ENCODE measurements at places on chromosomes 5 and 9.
A peak's percentile ranks its signal among the peaks of the same experiment; 100 is the strongest.

- peak; percentile 68 for DNase-seq
Measured at GRCh38 chr9:130770679-130771442, 64.2 kb upstream of the ABL1 start.

DNA sequence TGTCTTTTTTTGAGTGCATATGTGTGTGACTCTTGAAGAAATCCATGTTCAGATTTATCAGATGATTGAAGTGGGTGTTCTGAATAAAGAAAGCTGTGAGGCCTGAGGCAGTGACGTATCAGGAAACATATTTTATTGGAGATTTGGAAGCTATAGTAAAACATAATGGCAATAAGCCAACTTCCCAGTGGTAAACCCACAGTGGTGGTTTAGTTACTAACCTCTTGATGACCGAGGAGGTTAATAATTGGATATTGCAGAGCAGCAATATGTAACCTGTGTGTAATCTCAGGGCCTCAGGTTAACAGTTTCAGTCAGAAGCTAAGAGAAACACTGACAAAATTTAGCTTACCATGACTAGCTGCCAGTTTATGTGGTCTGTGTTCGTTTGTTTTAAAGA lies 6.9 kb downstream of the RGMB start:
- peak; percentile 31 for DNase-seq

GRCh38 chr5:75701856-75702255 lies 15.4 kb downstream of the POC5 start:
- no peak for DNase-seq

GRCh38 chr5:148922606-148923005 lies 96.2 kb downstream of the ADRB2 start:
- DNase-seq = no peak

GRCh38 chr5:168275940-168276339 lies 15.5 kb upstream of the WWC1 start:
- no peak for DNase-seq

DNA sequence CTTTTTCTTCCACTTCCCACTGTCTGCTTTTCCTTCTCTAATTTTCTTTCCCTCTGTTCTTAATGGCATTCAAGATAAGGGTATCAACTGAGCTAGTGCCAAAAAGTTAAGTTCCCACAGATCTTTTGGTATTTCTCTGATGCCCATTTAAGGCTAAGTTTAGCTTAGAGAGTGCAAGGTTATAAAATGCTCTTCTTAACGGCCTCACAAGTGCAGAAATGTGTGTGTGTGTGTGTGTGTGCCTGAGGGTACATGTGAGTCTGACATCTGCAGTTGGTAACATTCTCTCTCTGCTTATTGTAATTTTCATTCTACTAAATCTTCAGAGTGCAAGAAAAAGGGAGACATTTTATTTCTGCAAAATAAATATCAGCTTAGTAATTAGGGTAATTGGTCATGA lies 24.2 kb downstream of the FBN2 start:
- DNase-seq = no peak

DNA sequence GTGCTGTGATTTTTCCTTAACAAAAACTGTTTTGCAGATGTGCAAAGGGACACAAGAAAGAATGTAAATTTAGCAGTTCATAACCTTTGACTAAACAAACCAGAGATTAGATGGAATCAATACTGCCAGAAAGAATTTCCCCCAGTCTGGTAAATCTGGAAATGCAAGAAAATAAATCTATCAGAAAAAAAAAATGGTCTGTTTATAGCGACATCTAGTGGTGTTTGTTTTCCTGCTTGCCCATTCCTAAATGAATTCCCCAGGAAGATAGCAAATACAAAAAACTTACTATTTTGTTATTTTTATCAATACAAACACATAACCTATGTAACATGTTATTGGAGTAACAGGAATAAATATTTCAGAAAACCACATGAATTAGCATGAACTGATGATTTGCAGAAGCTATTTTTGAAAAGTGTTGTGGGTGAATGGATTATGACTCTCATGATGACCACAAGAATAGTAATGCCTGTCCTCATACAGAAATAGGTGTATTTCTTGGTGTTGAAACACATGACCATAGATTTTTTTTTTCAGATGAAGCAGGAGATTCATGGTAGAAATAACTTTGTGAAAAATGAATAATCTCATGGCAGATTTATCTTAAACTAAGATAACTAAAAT lies 1703.8 kb downstream of the MAT2B start:
- no peak for DNase-seq

DNA sequence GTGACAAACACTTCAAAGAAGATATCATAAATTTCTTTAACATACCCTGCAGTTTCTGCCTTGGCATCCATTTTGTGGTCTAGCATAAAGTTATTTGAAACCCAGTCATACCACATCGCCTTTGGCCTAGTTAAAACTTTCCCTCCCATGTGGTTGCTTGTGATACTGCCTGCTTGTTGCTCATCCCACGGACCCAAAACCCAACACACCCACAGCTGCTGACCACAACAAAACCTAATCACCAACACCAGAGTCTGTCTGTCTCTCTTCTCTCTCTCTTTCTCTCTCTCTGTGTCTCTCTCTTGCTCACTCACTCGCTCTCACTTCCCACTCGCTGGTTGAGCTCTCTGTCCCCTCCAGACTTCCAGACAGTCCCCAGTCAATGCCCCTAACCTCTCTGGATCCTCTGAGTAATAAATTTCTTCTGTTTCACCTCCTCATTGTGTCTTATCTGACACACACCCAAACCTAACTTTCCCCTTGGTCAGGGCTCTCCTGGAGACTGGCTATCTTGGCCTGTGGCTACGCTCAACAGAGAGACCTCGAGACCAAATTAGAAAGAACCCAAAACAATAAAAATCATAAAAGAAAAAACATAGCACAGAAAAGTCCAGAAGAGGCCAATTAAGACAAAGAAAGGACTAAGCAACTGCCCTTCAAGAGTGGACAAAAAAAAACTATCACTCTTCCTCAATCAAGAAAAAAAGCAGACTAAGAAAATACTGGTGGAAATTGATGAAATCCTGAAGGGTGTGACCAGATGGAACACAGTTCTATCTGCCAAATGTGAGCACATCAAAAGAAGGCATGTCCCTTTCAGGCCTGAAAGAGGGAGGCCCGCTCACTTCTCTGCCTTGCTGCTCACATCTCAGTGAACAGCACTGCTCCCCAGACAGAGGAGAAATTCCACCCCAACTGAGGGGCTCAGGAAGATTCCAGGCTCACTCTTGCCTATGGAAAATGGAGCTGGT lies 41.5 kb downstream of the TTLL11 start:
- DNase-seq = peak; percentile 38

DNA sequence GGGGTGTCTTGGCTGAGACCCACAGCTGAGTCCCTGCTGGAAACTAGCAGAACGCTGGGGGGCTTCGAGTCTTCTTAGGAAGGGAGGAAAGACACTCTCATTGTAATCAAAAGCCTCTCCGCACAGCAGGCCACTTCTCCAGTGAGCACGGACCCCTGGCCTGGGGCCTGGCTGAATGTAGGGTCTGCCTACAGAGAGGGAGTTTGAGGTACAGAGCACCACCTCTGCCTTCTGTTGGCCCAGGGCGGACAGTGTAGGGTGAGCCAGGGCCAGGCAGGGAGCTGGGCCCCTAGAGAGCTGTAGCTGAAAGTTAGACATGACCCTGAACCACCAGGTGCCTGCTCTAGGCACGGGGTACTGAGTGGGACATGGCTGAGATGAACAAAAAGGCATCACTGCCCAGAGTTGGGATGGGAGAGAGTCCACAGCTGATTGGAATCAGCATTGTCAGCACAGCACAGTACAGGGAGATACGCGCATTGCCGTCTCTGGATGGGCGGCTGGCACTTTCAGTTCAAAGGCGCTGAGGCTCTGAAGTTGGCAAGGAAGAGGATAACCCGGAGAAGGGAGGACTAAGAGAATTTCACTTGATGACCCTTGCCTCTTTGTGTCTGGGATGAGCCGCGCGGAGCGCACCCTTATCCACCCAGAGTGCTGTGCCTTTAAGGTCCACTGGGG lies 363 bp upstream of the SLC25A48 start:
- peak; percentile 16 for DNase-seq

DNA sequence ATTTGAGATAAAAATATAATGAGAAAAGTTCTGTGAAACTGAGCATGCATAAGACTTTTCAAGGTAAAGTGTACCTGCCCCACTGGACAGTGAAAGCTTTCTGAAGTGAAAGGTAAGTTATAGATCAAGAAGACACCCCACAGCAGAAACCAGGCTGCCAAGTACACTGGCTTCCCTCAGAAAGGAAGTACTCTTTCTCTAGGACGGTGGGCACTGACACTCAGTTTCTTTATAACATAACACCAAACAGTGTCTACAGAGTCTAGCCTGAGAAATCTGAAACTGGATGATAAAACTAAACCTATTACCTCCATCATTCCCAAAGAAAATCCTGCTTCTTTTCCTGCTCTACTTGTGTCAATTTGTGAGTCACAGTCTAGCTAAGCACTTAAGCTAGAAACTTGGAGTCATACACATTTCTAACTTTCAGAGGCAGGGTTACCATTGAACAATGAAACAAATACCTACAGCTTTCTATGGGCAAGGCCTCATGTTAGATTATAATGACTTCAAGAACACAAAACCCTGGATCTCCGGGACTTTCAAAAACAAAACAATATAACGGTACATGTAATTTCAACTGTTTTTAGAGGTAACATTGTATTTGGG lies 136.7 kb downstream of the CPLANE1 start:
- DNase-seq = no peak

- DNase-seq = no peak
Measured at GRCh38 chr5:174259696-174260420, 214.4 kb downstream of the NSG2 start.

DNA sequence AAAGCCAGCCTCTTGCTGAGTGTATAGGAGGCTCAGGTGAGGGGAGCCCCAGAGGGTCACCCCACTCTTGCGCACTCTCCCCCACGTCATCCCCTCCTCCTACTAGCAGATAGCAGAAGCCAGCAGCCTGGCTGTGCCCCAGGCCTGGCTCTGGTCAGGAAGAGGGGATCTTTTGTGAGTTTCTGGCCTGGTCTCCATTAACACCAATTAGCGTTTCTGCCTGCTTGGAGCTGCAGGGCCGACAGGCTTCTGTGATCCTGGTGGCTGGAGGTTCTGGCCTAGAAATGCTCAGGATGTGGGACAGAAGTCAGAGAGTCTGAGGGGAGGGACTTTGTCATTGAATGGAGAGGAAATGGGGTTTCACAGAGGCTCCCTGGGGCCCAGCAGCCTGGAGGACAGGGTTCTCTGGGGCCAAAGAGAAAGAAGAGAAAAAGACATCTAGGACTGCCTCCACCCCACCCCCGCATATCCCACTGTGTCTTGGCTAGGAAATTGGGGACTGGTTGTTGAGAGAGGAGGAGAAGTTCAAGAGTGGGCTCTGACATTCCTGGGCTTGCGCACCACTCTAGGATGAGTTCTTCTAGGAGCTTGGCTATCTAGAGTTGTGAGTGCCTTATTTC lies 47.5 kb upstream of the ARAP3 start:
- DNase-seq = no peak

- DNase-seq = no peak
Measured at GRCh38 chr5:53922508-53923498, 362.4 kb downstream of the NDUFS4 start.
